ENCODE measurements at places on chromosomes 1 and 21.
A peak's percentile ranks its signal among the peaks of the same experiment; 100 is the strongest.

GRCh38 chr1:48898894-48899293, 122.2 kb upstream of the BEND5 start:
- DNase-seq = no peak

GRCh38 chr1:8070381-8070811, 44.3 kb upstream of the ERRFI1 start:
- DNase-seq = no peak

DNA sequence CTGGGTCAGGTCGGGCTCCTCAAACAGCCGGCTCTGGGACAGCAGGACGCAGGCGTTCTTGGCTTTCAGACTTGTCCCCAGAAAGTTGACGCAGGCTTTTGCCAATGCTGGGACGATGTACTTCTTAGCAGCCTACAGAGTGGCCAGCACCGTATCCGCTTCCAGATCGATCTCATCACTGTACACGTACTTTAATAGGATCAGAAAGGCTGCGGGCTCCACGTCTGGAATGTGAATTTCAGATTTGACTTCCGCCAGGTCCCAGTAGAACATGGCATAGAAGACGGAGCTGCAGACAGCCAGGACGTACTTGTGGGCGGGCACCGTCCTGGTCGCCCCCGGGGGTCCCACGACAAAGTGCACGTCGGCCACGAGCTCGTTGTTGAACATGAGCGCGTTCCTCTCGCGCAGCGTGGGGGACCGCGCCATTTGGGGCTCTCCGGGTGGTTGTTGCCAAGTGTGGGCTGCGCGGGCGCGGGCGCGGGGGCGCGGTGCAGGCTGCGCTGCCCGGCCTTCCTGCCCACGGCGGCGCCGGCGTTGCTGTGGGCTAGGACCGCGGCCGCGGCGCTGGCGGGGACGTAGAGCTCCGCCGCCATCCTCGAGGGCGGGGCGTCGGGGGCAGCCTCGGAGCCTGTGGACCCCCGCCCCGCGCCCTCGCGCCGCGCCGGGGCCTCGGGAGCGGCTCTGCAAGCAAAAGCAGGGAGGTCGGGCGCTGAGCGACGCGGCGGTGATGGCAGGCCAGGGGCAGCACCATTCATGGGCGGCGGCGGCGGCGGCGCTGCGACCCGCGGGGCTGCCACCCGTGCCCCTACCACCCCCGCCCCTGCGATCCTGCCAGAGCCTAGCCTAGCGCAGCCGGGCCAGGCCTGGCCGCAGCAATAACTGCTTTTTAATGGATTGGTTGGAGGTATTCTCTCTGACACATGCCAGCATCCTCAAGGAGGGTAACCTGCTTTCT, 10.6 kb downstream of the CNR2 start:
- no peak for DNase-seq

DNA sequence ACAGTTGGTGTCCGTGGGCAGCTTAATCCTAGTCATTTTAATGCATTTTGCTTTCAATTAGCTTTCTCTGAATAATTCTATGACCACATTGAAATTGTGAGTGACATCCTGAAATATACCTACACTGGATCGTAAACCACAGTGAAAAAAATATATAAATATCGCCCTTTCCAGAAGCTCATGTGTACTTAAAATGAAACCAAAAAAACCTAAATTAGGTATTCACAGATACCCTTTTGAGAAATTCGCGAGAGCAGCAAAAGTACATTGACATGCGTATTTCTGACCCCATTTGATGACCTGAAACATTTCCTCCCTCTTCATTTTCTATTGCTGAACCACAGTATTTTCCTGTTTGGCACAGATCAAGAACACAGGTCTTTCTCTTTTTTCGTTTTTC, 253.8 kb downstream of the LTN1 start:
- DNase-seq = peak; percentile 29

DNA sequence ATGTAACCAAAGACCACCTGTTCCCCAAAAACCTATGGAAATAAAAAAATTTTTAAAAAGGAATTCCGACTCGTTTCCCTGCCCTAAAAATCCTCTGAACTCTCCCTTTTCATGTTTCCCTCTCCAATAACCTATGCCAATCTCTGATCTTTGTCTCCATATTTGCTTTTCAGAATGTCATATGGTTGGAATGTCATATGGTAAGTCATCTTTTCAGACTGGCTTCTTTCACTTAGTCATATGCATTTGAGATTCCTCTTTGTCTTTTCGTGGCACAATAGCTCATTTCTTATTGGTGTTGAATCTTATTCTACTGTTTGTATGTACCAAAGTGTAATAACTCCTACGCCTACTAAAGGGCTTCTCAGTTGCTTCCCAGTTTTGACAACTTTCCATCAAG, 117.5 kb downstream of the BACH1 start:
- no peak for DNase-seq

- DNase-seq = no peak
Measured at GRCh38 chr1:151568626-151569088, 28.5 kb downstream of the TUFT1 start.

GRCh38 chr1:9413877-9414213, 121.2 kb downstream of the SPSB1 start:
- no peak for DNase-seq

- peak; percentile 59 for DNase-seq
Measured at GRCh38 chr1:59506952-59507351, 210.1 kb downstream of the FGGY start.

DNA sequence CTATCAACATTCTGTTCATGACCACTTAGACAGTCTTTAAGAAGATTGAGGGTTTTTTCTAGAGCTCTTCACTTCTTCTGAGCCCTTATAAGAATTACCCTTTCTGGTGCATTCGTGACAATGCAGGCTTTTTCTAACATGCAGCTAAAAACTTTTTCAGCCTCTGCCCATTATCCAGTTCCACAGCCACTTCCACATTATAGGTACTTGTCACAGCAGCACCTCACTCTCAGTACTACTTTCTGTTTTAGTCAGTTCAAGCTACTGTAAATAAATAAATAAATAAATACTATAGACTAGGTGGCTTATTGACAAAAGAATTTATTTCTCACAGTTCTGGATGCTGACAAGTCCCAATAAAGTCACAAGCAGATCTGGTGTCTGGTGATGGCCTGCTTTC, 284.4 kb upstream of the PKN2 start:
- peak; percentile 68 for DNase-seq

GRCh38 chr1:232137066-232137465, 492.9 kb downstream of the SIPA1L2 start:
- no peak for DNase-seq

- DNase-seq = no peak
Measured at GRCh38 chr1:41617336-41617735, 132.9 kb upstream of the EDN2 start.

GRCh38 chr1:85406887-85407533, 57.9 kb downstream of the DDAH1 start:
- no peak for DNase-seq

DNA sequence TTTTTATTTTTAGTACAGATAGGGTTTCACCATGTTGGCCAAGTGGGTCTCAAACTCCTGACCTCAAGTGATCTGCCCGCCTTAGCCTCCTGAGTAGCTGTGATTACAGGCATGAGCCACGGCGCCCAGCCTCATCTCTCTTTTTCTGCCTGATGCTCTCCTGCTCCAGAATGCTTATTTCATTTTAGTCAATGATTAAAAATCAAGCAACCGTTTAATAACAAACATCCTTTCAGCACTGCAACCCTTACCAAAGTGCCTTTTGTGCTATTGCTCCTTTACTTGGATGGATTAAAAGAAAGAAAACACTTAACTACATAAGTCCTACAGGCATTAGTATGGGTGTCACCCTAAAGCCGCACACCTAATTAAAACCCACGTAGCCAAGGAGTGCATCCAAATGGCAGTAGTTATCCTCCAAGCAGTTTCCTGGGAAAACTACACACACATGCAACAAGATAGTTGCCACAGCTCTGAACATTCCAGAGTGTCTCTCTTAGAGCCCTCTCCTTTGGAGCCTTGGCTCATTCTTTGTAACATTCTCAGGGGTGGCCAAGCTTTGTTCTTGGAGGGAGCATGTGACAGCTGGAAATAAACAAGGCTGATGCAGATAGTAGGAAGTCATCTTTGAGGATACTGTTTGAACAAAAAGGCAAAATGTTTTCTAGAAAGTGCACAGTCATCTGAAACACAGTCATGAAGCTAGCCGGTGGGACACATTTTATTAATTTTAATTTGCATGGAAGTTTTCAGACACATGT, 51.2 kb downstream of the KCNJ15 start:
- DNase-seq = no peak

DNA sequence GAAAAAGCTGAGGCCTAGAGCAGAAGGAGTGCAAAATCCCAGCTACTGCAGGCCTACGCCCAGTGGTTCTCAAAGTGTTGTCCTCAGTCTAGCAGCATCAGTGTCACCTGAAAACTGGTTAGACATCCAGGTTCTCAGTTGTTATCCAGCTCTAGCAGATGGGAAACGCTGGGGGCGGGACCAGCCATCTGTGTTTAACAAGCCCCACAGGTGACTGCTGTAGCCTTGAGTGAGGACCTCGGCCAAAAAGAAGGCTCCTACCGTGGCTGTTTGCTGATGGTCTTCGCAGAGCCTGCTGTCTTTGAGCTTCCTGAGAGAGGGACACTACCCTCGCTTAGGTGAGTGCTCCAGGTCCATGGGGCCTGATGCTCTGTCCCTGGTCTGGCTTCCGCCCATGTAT, 69.7 kb downstream of the LRRN2 start:
- DNase-seq = no peak

GRCh38 chr1:169041366-169041765, 65.1 kb upstream of the ATP1B1 start:
- DNase-seq = no peak

DNA sequence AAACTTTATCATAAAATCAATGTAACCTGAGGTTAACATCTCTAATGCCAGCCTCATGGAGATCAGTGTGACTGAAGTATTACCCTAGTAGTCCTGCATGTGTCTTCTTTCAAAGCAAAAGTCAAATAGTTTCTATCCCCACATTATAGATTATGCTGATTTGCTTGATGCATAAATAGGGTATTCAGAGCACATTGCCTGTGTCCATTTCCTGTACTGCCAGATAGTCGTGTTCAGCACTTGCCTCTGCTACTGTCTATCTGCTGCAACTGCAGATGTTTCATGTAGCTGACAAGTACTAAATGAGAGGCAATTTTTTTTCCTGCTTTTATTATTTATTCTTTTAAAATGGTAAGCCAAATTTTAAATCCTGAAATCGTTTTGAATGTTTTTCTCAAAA, 348.7 kb downstream of the CHRM3 start:
- no peak for DNase-seq

- peak; percentile 85 for DNase-seq
Measured at GRCh38 chr1:235079443-235080296, 49.0 kb downstream of the TOMM20 start.

DNA sequence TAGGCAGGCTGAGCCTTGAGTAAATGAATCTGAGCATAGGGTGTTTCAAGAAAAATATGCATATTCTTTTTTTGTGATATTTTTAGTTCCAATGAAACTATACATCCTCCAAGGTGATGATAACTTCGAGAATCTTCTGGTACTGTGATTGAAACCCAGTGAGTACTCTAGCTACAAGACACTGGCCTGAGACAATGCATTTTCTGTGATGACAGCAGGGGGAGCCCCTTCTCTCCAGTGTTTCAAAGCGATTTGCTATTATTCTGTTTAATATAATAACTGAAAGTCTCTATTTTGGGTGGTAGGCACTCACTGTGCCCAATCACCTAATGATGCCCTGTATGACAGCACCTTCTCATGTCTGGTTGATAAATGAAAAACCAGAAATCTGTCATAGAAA, 12.1 kb downstream of the IRF2BP2 start:
- DNase-seq = peak; percentile 79

- DNase-seq = peak; percentile 45
Measured at GRCh38 chr1:223845037-223845809, 524 bp downstream of the TP53BP2 start.
